Left kidney (tissue), 8 donors: ENCODE measurements at places on chromosomes 5 and 9.

- no peak for DNase-seq
Observed at GRCh38 chr5:53874409-53874808, 314.0 kb downstream of the NDUFS4 start.

- no peak for DNase-seq
Observed at GRCh38 chr5:111952555-111952954, 195.6 kb upstream of the NREP start.

DNA sequence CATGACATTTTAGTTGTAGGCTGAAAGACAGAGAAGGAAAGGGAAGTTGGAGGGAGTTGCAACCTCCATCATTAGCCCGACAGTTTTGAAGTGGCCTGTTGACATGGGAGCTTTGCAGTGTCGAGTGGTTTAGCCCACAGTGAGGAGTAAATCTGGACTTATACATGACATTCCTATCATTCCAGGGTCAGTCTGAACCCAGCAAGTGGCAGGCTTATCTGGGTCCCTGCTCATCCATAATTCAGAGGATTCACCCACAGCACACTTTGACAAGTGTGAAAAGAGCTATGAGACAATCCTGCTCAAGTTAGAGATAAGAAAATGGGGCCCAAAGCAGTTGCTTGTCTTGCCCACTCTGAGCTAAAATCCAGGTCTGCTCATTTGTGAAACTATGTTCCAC is 8.4 kb upstream of the TNC start:
- DNase-seq = no peak

DNA sequence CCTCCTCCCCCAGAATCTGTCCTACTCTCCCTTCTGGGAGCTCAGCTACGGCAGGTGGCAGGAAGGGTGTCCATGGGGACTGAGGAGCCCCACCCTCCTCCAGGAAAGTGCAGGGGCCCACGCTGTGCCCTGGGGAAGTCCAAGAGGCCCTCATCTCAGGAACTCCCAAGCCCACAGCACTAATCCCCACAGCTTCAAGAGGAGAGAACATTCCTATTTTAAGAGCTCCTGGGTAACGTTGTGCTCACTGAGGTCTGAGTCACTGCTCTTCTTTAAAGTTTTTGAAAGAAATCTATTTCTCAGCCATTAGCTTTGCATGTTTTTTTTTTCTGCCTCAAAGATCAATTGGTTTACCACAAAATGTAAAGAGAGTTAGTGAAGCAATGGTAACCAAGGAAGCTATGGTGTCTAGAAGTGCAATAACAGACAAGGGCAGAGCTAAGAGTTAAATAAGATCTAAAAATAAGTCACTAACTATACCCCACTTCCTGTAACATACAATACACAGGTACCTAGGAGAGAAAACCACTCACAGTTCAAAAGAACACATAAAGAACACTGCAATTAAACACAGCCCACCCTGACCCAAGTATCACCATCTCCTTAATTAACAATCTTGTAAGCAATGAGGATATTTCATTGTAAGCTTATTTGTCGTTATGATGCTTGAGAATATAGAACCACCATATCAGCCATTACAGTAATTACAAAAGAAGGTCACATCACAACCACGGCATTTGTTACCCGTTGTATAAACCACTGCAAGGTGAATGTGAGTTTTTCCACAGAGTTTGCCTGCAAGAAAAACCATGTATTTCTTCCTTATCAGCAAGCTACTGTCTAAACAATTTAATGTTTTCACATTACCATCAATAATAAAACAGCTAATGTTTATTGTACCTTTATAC is 382.3 kb upstream of the SLC30A5 start:
- DNase-seq = no peak

- no peak for DNase-seq
Observed at GRCh38 chr9:125534971-125535701, 171.9 kb downstream of the MAPKAP1 start.

- DNase-seq = no peak
Observed at GRCh38 chr5:92758552-92758951, 822.5 kb downstream of the NR2F1-AS1 start.

DNA sequence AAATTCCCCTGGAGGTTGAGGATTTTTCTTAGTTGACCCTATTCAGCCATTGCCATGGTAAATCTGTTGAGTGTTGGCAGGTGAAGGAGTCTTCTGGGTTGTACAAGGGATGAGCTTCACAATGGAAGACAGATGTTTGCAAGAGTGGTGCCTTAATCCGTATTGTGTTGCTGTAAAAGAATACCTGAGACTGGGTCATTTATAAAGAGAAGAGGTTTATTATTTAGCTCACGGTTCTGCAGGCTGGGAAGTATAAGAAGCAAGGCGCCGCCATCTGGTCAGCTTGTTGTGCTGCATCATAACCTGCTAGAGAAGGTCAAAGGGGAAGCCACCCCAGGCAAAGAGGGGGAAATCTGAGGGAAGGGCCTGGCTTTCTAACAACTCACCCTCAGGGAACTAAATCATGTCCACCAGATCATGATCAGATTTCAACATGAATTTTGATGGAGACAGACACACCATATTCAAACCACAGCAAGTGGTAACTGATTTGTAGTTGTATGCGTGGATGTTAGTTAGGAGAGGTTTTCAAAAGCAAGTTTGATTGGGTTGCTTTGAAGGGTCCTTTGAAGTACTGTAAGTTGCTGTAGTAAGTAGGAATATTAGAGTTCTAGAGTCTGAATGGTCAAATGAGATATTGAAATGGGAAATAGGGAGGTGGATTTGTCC is 2.5 kb downstream of the TNPO1 start:
- peak; percentile 66 for DNase-seq

GRCh38 chr9:76626141-76626540 is 138.1 kb upstream of the PCA3 start:
- DNase-seq = no peak

- DNase-seq = no peak
Observed at GRCh38 chr5:143311428-143311827, 92.1 kb downstream of the NR3C1 start.
